CD4-positive, alpha-beta T cell treated with Interleukin-21 for 1 hour (primary cell): ENCODE measurements at places on chromosomes 4 and X.

GRCh38 chr4:170102426-170102825 is 12.7 kb upstream of the AADAT start:
- no peak for DNase-seq

GRCh38 chrX:41475191-41475590 is 28.0 kb downstream of the NYX start:
- DNase-seq, result no peak

DNA sequence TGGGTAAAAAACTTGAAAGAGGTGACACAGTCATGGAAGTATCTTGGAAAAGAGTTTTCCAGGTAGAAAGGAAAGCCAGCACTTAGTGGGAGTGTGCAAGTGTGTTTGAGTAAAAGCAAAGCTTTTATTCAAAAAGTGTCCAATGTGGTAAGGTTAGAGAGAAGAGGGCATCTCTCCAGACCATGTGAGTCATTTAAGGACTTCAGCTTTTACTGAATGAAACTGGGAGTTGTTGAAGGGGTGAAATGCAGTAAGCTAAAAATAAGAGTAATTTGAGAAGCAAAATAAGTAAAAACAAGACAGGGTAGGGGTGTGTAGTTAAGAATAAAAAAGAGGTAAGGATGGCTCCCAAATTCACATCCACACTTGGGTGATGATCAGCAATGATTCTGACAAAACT is 238.9 kb downstream of the SLC7A11 start:
- no peak for DNase-seq

- DNase-seq, result no peak
These were observed 34.1 kb downstream of the DCHS2 start for GRCh38 chr4:154457471-154457870.

GRCh38 chr4:3179126-3179706 is 69.7 kb upstream of the MSANTD1 start:
- DNase-seq, result no peak

DNA sequence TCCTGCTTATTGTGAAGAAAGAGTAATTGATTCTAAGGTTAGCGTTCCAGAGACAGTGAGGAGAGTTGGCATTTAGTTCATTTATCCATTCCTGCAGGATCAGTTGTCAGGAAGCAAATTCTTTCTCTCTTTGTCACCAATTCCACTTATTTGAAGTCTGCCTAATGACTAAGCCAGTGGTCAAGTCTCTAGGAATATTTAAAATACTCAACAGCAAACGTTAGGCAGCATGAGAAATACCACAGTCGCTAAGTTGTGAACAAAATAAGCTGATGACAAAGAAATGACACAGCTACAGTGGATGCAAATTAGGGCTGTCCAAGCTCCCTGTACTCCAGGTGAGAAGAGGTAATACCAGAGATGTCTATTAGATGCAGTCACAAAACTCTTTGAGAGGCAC is 6.6 kb upstream of the MAGEB17 start:
- no peak for DNase-seq

DNA sequence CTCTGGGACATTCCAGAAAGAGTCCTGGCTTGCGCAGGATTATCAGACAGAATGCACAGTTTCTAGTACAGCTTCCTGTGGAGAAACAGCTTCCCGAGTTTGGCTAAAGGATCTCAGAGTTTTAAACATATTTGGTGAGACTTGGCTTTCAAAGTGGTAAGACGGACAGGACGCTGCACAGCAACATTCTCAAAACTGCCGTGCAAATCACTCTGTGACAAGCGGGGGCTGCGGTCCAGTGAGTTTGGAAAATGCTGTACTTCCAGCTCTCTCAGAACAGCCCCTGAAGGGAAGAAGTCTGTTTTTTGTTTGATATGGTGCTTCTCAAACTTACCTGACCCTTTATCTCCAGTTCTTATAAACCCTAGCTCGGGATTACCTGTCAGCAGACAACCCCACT is 18.1 kb downstream of the LGI2 start:
- DNase-seq, result no peak

DNA sequence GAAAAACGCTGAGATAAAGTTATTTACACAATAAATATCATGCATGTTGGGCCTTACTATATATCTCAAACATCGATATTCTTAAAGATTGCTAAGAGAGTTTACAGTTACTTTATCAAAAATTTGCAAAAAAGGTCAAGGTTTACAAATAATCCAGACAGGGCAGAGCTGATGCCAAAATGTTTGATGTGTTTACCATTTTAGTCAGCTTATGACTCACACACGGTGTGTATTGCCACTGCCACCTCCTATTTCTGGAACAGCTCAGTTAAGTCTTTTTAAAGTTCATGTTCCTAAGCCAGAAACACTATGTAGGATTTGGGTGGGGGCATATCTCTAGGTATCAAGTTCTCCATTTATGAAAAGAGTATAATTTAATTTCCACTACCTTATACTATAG is 580.6 kb downstream of the INPP4B start:
- no peak for DNase-seq

GRCh38 chr4:153453402-153453801 is 12.8 kb upstream of the TMEM131L start:
- no peak for DNase-seq

GRCh38 chr4:16360694-16361262 is 134.5 kb upstream of the TAPT1 start:
- no peak for DNase-seq
